Osteoblast (primary cell): ENCODE measurements at places on chromosomes 2 and 18. TPM values are rescaled to one million over a fixed set of nuclear protein-coding genes. Genes with fewer than 3 reads are reported as not detected.
A peak's percentile ranks its signal among the peaks of the same experiment; 100 is the strongest.

The NOSTRIN gene
- 0.59 and 1.4 TPM in 2 replicates for total RNA-seq

The C2orf66 gene
- total RNA-seq = under 0.01 and 0.36 TPM in 2 replicates

DNA sequence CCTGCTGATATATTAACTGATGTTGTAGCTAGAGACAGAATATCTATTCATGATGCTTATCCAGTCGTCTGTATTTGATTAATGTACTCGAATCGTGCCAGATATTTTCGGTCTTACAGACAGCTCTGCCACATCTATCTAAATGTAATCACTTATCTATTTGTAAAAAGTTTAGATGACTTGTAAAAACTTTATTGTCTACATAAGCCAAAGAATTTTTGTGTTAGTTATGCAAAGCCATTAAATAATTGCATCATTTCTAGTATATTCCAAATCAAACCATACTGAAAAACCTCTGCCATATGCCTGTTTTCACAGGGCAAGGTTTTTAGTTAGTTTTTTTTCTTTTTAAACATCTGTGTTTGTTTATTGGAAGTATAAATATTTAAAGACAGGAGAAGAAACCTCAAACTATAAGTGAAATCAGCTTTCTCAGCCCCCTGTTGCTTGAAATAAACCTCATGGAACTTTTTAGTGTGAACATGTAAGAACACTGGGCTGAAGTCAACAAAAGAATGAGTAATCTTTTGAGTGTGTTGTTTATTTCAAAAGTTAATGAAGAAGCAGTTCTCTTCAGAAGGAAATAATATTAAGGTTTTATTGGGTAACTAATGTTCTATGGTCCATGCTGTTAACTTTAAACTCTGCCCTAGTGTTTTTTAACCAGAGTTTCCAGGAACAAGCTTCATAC is 657.6 kb upstream of the SYT4 start:
- DNase-seq = no peak

The MAP3K19 gene
- total RNA-seq = not detected in 2 replicates

The TCF4 gene
- total RNA-seq = 87.2 and 89.9 TPM in 2 replicates

GRCh38 chr2:143428700-143429099 is 299.5 kb downstream of the ARHGAP15 start:
- no peak for DNase-seq

GRCh38 chr2:181483211-181483610 is 26.0 kb downstream of the ITGA4 start:
- no peak for DNase-seq

- DNase-seq = no peak
These were observed 57.1 kb downstream of the PXDN start for GRCh38 chr2:1687254-1687653.

DNA sequence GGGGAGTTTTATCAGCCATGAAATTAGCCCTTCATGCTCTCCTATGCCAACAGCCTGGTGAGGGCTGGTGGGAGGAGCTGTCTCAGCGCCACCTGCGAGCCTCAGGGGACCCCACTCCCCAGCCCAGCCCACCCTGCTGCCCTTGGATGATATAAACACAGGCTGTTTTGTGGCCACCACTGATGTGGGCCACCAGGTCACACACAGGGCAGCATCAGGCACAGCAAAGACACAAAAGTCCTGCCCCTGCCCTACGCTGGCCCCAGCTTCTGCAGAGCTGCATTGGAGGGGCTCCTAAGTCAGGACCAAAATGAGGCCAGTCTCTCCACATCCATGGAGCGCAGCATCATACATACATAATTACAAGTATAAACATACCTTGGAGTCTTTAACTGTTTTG is 110.6 kb upstream of the TEX51 start:
- no peak for DNase-seq

DNA sequence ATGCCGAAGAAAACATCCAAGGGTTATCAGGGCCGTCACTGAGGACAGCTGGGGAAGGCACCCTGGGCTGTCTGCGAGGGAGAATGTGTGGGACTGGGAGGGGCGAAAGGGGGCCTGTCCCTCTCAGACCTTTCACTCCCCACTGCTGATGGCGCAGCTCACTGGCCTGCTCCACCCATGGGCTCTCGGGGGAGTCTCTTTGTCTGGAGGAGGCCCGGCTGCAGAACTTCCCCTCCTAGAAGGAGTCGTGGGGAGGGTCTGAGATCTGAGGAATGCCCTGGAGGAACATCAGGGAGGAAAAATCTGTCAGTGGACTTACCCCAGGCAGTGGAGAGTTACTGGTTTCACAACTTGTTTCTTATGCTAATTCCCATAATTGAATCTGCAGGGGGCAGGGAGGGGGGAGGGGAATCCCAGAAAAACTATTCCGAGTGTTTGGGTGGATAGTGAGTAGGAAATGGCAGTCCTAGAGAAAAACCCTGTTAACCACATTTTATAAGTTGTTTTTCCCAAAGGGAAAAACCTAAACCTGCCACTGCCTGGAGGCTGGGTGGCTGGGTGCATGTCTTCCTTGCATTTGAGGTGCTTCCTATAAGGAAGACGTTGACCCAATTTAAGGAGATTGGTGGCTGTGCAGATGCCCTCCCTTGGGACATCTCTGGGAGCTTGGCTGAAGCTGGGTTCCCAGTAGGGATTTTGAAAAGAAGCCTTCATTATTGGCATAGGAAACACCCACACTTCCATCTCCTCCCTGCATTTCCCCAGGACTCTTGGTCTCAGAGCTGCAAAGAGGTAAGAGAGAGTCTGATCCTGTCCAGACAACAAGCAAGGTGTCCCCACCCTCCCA is 11.7 kb upstream of the SEMA4C start:
- no peak for DNase-seq

DNA sequence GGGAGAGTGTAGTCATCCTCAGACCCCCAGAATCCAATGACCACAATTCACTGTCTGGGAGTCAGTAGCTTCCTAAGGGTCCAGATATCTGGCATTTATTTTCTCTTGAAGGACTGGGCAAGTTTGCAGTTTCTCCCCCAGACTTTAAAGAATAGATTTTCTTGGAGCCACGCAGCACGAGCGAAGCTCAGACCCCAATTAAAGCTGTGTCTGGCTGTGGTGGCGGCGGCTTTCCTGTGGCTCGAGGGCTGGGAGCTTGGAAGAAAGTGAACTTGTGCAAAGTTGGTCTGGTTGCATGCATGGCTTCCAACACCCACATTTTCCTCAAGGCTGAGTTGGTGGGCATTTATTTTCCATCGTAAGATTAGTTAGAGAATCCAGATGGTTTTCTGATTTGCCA is 105.0 kb downstream of the ACKR3 start:
- no peak for DNase-seq

GRCh38 chr2:177250461-177250860 is 14.1 kb downstream of the NFE2L2 start:
- no peak for DNase-seq

DNA sequence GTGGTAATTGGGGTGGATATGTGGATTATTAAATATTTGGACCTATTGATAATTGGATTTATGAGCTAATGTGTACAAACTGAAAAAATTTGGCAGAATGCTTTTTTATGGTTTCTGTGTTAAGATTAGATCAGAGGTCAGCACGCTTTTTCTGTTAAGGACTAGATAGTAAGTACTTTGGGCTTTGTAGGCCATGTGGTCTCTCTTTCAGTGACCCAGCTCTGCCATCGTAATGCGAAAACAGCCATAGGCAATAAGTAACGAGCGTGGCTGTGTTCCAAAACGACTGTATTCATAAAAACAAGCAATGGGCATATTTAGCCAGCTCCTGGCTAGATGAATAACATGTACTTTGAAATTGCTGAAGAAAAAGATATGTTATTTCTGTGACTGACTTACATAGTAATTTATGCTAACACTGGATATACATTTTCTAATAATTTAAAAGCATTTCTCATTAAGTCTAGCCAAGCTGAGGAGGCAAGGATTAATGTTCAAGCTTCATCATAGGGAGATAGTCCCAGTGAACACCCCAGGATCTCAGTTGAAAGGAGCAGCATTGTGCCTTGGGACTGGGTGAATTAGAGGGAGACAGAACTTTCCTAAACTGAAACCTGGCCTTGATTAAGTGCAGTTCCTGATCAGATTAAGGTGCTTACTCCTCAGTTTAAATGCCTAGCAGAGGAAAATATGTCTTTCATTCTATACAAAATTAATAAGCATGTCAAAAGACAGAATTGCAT is 20.0 kb downstream of the CCDC138 start:
- no peak for DNase-seq

- DNase-seq = no peak
These were observed 476.3 kb downstream of the TRIB2 start for GRCh38 chr2:13193075-13193474.

The GCA gene
- 3.3 and 3.8 TPM in 2 replicates for total RNA-seq

- no peak for DNase-seq
These were observed 208.3 kb upstream of the FANCL start for GRCh38 chr2:58449286-58450010.

- peak; percentile 39 for DNase-seq
These were observed 30.4 kb upstream of the OTOS start for GRCh38 chr2:240170883-240171282.

GRCh38 chr2:223859070-223859469 is 21.7 kb upstream of the AP1S3 start:
- DNase-seq = no peak

The GALNT3 gene
- total RNA-seq = 11.2 and 12.7 TPM in 2 replicates

The TMBIM1 gene
- 155 and 187 TPM in 2 replicates for total RNA-seq

DNA sequence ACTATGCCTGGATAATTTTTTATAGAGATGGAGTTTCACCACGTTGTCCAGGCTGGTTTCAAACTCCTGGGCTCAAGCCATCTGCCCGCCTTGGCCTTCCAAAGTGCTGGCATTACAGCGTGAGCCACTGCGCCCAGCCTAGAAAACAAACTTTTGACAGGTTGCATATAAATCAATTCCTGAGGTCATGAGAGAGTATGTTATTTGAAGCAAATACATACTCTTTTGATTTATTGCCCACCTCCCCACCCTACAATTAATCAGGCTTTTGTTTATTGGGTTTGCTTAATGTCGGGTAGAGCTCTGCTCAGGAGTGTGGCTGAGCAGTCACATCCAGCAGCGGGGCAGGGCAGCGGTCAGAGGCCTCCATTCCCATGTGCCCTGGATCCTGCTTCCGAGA is 37.9 kb upstream of the ASB1 start:
- no peak for DNase-seq

DNA sequence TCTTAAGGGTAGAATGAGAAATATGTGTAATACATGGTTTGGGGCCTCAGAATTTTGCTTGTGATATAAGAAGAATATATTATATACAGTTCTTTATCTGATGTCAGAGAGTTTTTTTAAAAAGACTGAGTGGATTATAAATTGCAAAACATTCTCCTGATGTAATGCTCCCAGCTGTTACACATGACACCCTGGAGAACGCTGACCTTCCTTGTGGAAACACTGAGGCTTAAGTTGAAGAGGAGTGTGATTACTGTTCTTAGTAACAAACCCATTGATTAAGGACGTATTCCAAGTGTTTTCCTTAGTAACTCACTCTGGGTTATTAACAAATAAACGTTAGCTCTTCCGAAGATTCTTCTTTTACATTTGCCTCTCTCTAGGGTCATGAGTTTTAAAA is 1069.3 kb upstream of the CNTNAP5 start:
- no peak for DNase-seq

DNA sequence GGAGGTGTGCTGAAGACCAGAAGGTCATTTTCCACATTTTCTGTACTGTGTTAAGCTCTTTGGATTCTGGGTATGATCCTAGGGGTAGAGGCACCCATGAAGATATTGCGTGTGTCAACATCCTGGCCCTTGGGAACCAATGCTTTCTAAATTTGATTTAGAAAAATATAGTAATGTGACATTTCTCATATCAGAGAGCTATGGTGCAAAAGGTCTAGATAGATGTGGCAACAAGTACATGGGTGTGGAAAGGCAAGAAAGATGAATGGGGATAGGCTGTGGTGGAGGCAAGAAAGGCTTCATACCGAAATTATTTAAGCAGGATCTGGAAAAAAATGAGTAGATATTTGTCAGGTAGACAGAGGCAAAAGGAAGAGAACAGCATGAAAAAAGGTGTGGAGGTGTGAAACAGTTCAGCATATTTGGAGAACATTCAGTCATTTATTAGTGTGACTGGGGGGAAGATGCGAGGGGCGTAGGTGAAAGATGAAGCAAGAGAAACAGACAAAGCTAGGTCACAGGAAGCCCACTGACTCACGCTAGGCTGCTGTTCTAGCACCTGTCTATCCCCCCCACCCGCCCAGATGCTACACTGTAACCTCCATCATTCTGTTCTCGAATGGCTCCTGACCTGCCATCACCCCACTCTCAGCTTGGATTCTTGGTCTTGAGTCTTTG is 11.7 kb downstream of the DOK1 start:
- DNase-seq = peak; percentile 83

The FHOD3 gene
- 13.0 and 17.4 TPM in 2 replicates for total RNA-seq

GRCh38 chr2:195442458-195443175 is 214.4 kb upstream of the SLC39A10 start:
- no peak for DNase-seq

- DNase-seq = no peak
These were observed 641.9 kb downstream of the SLC4A3 start for GRCh38 chr2:220269367-220269766.

The NR4A2 gene
- total RNA-seq = 0.72 and 0.88 TPM in 2 replicates

- DNase-seq = no peak
These were observed 1.2 kb downstream of the MXD1 start for GRCh38 chr2:69916106-69916505.

DNA sequence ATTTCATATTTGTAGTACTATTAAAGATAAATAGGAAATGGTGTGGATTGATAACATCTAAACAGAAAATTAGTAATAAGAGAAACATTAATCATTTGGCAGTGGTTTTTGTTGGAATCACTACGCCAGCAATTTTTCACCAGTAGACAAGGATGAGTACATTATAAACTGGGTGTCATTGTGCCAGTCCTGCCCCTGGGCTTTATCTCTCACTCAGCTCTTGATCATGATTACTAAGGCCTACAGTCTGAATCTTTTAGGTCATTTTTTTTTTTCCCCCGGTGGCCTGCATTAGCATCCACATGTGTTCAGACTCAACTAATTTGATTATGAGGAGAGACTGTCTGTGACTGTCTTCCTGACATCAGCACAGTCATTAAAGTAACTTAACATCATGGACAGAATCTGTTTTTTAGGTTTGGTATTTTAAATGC is 16.2 kb downstream of the GULP1 start:
- peak; percentile 65 for DNase-seq

The CROCC2 gene
- under 0.01 TPM in 2 replicates for total RNA-seq

The SERPINB7 gene
- total RNA-seq = 0.36 and 0.88 TPM in 2 replicates

DNA sequence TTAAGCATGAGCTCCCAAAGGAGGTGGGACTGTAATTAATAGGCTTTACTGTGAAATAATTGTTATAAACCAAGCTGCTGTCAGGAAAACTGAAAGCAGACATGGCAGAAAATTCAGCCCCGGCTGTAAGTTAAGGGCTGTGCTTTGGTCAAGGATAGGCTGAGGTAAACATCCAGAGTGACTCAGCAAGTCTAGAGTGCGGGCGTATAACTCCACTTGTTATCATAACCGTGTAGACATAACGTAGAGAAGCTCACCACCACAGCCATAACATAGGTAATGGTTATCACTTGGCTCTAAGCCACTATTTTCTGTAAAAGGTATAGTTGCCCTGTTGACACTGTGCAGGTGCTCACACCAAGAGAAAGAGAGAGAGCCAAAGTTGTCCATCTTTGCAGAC is 316.8 kb downstream of the DCDC2C start:
- DNase-seq = no peak
